ENCODE measurements at places on chromosomes 3 and 15.

DNA sequence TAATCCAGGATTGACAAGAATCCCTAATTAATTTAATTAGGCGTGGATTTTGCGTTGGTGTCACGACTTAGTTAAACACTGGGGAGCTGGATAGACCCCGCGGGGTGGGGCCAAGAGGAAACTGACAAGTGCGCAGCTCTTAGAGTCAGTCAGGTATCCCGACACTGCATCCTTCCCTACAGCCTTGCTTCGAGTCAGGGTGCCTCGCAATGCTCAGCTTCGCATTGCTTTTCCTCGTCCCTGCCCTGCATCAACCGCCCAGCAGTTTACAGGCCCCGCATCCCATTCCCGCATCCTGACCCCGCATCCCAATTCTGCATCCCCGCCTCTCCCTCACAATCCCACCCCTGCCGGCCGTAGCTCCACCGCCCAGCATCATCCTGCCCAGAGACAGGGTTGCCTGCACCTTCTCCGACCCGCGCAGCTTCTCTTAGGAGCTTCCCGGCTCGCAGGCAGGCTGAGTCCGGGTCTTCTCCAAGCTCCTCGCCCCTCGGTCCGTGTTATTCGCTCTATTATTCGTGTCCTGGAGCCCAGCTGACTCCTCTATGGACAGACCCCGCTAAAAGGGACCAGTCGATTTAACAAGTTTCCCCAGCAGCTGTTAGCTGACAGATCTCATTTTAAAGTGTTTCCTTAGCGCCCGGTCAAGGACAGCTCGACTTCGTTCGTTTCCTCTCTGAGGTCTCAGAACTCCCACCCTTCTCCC is 699 bp upstream of the SHOX2 start:
- no peak for DNase-seq

GRCh38 chr3:53809764-53810400 is 36.3 kb downstream of the CHDH start:
- DNase-seq = no peak

DNA sequence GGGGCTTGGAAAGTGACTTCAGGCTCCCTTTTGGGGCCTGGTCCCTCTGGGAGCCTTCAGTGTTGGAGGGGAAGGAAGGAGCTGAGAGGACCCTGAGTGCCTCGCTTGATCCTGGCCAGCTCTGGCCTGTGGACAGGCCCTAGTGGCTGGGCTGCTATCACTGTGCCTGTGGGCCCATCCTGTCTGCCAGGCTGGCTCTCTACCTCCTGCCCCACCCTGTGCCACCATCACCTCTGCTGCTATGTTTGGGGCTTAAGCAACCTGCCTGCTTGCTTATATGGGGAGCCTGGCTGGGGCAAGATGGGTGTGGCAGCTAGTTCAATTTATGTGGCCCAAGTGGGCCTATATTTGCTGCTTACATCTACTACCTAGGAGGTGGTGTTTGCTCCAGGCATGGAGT is 7.1 kb downstream of the TEX264 start:
- no peak for DNase-seq

DNA sequence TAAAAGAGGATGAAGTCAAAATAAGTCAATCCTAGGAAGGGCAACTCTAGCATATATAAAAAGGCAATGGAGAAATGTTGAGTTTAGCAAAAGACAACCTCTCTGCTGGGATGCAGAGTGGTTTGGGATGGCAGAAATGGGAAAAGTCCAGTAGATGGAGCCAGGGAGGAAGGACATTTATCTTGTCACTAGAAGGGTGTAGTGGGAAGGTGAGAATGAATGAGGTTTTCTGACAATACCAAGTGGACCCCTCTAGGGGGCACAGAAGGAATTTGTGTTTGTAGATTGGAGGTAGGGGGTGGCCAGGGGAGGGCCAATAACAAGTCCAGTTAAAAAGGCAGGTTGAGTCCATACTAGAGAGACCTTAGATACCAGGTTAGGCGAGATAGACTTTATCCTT is 80.0 kb downstream of the THSD4 start:
- DNase-seq = no peak

DNA sequence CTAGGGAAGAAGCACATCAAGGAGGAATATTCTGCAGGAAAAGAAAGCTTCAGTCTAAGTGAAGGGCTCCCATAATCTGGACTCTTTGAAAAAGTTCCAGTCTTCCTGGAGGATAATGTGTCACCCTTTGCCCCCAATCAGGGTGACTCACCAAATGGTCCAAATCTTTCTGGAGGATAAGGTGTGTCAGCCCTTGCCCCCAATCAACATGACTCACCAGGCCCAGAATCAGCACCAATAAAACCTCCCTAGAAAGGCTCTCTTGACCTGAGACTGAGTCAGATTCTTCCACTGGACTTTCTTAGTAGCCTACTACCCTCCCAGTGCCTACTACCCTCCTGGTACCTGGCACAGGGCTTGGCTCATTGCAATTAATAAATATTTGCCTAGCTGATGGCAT is 9.5 kb upstream of the ARL14 start:
- DNase-seq = no peak

- no peak for DNase-seq
Observed at GRCh38 chr3:121601212-121601812, 8.1 kb downstream of the FBXO40 start.

- peak; percentile 49 for DNase-seq
Observed at GRCh38 chr3:50587806-50588758, 18.8 kb downstream of the HEMK1 start.

DNA sequence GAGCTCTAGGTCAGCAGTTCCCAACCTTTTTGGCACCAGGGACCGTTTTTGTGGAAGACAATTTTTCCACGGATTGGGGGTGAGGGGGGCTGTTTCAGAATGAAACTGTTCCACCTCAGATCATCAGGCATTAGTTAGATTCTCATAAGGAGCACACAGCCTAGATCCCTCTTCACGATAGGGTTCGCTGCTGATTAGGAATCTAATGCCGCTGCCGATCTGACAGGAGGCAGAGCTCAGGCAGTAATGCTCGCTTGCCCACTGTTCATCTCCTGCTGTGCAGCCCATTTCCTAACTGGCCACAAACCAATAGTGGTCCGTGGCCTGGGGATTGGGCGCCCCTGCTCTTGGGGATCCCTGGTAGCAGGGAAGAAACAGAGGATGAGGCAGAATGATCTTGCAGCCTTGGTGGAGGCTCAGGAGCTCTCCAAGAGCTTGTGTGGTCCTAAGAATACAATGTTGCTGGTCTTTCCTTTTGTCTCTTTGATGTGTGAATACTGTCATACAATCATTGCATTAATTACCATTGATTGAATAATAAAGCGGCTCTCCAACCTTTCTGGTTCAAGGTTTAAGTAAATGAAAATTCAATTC is 183.2 kb downstream of the FNDC3B start:
- no peak for DNase-seq

GRCh38 chr3:133763797-133764683 is 17.8 kb downstream of the TF start:
- DNase-seq = no peak

DNA sequence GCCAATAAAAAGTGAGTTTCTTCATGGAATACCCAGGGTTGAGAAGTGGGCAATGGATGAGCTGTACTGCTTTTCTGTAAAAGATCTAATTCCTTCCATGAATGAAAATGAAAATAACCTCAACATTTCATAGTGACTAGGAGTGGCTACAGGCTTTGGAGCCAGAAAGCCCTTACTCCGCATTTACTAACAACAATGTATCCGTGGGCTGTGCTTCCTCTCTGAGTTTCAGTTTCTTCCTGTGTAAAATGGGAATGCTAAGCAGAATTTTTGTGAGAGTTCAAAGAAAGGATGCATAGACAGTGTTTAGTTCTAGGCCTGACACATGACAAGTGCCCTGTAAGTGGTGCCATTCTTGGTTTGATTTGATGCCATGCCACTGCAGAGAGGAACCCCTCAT is 47.5 kb upstream of the TM4SF1 start:
- no peak for DNase-seq

- no peak for DNase-seq
Observed at GRCh38 chr15:79170256-79170664, 79.7 kb upstream of the RASGRF1 start.

- no peak for DNase-seq
Observed at GRCh38 chr3:138254216-138254615, 67.1 kb downstream of the ARMC8 start.

- no peak for DNase-seq
Observed at GRCh38 chr3:37130984-37131859, 43.2 kb downstream of the LRRFIP2 start.

GRCh38 chr3:119322021-119322834 is 28.0 kb downstream of the ARHGAP31 start:
- peak; percentile 2 for DNase-seq

GRCh38 chr3:112531358-112531781 is 30.4 kb downstream of the ATG3 start:
- peak; percentile 18 for DNase-seq

All from central memory CD4-positive, alpha-beta T cell (primary cell).